ENCODE measurements at places on chromosomes 5 and 9.

DNA sequence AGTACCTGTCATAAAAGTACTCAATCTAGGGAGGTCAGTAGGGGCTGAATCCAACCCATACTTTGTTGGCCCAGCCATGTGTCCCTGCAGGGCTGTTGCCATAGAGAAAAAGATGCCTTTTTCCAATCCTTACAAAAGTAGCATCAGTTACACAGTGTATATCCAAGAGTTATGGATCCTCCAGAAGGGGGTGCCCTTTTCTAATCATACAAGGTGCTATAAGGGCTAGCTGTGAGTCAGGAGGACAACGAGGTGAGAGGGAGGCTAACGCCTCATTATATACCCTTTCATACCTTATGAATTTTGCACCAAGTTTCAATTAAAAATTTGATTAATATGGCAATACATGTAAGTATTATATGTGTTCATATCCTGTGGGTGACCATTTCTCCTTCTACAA is 4.8 kb downstream of the KIAA0825 start:
- no peak for DNase-seq

- DNase-seq: no peak
Measured at GRCh38 chr5:6603643-6604042, 29.2 kb downstream of the NSUN2 start.

- no peak for DNase-seq
Measured at GRCh38 chr5:133400831-133401351, 211.4 kb downstream of the FSTL4 start.

DNA sequence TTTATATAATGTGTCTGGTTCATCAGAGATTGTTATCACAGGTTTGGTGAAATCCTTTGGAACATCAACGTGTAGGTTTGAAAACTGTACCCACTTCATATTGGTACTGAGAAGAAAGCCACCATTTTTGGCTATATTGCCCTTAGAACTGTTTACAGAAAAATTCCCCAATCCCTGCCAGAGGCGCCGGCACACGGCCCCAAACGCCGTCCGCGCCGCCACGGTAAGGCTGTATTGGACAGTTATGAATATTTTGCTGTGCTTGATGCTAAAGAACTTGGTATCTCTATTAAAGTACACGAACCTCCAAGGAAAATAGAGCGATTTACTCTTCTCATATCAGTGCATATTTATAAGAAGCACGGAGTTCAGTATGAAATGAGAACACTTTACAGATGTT is 35.2 kb downstream of the DCAF10 start:
- DNase-seq: no peak

GRCh38 chr5:159549046-159549445 is 218.8 kb upstream of the IL12B start:
- DNase-seq: no peak

GRCh38 chr9:133496861-133497842 is 18.3 kb upstream of the SLC2A6 start:
- no peak for DNase-seq

DNA sequence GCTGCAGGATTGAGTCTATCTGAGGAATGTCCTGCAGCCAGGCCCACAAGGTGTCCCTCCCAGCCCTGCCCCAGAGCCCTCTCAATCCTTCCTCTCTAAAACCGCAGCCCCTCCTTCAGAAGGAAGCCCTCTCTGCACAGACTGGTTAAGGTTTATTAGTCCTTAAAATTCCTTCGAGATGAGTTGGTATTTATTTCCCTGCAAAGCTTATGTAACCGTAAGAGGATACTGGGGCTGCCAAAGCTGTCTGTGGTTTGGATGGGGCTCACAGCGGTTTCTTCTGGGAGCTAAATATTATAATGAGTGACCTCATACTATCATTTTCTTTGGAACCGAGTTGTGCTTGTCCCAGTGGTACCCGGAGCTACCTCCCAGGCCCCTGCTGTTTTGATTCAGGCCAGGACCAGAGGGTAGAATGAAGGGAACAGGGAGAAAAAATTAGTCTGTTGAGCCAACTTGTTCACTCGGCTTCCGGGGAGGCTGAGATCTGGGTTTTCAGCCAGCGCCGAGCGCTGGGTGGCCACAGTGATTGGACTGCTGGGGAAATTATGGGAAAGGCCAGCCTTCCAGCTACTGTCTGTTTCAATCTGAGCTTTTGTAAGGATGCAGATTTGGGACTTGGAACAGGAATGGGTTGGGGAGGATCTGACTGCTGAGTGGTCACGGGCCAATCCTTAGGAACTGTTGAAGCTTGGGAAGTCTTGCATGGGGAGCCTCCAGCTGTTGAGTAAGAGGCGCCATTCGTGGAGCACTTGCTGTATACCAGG is 107.5 kb downstream of the NDFIP1 start:
- peak; percentile 73 for DNase-seq

- no peak for DNase-seq
Measured at GRCh38 chr9:98830554-98830953, 23.1 kb downstream of the GALNT12 start.

DNA sequence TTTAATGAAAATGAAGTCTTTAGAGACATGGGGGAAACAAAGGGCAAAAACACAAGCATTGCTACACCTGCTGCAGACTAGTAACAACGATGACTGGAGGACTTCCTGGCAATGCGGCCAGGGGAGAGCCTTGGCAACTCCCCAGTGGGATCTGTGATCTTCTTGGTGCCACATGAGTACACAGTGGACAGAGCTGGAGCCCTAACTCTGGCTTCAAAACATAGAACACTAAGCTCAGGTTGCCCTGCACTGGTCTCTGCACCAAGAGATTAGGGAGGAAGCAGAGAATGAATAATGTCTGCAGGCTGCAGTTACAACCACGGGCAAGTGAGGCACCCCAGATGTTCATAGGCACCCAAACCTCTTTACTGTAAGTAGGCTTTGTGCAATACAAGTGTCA is 91.1 kb downstream of the MRPS27 start:
- DNase-seq: no peak

DNA sequence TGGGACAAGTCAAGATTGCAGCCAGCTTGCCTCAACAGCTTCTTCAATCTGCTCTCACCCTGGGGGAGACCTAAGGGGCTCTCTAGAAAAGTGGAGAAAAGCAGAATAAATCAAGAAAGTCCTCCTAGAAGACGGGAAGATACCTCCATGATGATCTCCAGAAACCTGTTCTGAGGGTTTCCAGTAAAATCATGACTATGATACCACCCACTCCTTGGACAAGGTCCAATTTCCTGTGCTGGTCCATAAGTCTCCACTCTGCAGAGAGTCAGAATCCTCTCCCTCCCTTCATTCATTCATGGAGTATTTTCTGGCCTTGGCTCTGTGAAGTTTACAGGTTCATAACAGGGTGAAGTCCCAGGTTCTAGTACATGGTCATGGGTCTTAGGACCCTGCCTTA is 168.6 kb downstream of the SLC12A2 start:
- DNase-seq: no peak

DNA sequence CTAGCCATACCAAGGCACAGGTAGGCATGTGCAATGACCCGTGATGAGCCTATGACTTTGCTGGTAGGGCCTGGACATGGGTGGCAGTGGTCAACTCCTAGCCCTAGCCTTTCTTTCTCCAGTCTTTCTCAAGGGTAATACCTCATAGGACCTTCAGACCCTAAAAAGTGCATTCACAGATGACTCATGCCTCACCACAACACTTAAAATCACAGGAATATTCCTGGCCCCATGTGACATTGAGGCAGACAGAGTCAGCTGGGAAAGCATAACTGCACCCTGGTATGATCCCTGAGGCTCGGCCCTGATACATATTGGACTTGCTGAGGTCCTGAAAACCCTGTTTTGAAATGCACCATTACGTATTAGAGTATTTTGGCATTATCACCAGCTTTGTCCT is 449.5 kb downstream of the HINT1 start:
- DNase-seq: no peak

DNA sequence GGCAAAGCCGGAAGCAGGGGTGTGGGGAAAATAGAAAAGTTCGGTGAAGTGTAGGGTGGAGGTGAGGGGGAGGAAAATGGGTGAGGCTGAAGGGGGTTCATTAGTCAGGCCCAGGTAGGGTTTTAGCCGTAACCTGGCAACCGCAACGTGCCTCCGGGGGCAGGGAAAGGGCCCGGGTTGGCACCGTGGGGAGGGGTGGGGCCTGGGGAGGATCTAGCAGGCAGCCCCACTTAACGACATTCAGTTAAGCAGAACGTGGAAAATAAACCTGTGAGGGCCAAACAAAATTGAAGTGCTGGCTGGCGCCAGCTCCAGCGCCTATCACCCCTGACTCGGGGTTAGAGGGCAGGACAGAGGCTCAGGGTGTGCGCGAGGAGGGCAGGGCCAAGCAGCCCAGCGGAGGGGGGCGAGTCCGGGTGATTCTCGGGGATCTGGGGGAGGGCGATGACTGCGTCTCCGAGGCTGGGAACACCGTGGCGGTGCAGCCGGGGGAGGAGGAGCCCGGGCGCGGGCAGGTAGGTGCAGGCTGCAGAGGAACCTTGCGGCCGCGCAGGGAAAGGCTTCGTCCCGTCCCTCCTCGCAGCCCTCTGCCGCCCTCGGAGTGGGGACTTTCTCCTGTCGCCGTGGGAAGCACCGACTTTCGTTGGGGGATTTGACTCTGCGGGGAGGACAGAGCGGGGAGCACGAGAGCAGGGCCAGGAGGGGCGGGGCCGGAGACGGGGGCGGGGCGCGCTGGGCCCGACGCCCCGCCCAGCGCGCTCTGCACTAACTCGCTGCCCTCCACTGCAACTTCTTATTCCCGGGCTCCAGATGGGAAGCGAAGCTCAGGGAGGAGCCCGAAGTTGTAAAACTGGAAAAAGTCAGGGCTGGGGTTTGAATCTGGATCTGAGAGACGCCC is 5.1 kb downstream of the RGS14 start:
- no peak for DNase-seq

DNA sequence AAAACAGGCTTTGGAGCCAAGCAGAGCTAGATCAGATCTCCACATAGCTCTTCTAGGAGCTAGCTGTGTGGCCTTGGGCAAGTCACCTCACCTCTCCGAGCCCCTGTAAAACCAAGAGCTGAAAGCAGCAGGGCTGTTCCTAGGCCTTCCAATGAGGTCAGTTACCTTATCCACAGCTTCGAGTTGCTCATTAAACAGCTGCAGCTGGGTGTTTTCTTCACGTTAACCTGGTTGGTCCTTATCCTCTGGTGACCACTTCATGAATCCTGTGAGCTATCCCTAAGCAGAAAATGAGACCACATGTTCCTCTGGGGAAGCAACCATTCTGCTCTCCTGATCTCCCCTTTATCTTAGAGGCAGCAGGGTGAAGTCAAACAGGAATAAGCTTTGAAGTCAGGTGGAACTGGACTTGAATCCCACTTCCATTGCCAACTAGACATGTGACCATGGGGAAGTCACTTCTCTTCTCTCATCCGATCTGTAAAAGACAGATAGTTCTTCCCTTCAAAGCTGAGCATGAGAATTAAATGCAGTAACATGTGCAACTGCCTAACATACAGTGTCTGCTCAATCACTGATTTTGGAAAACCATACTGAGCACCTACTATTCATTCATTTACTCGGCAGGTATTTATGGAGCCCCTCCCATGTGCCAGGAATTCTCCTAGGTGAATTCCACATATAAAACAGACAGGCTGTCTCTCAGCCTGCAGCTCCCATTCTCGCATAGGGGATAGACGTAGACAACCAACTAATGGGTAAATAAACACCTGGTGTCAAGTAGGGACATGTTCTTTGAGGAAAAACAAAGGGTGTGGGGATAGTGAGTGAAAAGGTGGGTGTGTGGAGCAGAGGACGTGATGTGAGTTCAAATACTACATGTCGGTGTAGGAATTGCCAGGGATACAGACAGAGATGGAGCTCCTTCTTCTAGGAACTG is 111.7 kb upstream of the BOD1 start:
- DNase-seq: no peak

DNA sequence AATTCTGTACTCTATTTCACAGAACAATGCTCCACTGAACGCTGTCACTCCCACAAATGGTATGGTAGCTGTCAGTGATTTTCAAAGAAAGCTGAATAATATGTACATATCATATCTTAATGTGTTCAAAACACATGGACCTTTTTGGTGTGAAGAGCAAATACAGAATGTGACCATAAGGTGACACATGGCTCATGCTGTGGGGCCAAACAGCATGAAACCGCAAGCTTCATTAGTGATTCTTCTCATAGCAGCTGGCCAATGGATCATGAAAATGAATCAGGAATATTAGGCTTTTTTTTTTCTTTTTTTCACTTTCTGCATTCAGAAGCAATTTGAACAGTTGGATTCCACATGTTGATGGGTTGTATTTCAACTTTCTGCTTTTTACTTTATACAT is 54.9 kb upstream of the CDH9 start:
- DNase-seq: no peak

DNA sequence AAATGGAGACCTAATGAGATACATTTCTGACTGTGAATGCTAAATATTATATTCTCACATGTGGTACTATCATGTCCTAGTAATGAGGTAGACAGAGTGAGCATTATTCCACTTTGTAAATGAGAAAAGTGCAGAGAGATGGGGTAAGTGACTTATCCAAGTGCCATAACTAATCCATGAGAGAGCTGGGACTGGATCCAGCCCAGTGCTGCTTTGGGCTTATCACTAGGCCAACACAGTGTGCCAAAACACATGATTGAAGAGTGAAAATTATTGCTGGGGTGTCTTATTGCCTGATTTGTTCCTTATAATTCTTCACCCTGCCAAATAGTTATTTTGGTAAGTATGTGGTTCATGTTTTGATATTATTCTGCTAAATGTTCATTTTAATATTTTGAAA is 442.2 kb upstream of the GRAMD2B start:
- DNase-seq: no peak

GRCh38 chr9:102185962-102186361 is 447.5 kb upstream of the GRIN3A start:
- no peak for DNase-seq

GRCh38 chr9:106583751-106584150 is 279.2 kb upstream of the ZNF462 start:
- no peak for DNase-seq

- no peak for DNase-seq
Measured at GRCh38 chr9:92745331-92745730, 19.3 kb downstream of the BICD2 start.

DNA sequence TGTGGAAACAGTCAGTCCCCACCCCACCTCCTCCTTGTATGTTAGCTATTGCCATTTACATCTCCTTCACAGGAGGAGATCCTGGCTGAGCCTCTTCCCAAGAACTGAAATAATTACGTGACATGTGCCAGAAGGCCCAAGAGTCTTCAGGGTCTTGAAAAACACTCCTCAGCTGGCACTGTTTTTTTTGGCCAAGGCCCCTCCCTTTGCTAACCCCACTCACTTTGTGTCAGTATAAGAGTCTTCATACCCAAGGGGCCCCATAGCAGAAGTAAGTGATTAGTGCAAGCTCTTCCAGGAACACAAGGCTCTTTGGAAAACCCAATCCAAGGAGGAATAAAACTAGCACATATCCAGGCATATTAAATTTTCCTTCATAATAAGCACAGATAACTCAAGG is 5.7 kb upstream of the LARP1 start:
- DNase-seq: no peak

GRCh38 chr9:17291766-17292165 is 156.9 kb downstream of the CNTLN start:
- no peak for DNase-seq
